Psoas muscle (tissue), 8 donors: ENCODE measurements at places on chromosomes 5 and 9.
A peak's percentile ranks its signal among the peaks of the same experiment; 100 is the strongest.

- no peak for DNase-seq
These were observed 159.8 kb upstream of the LHFPL2 start for GRCh38 chr5:78808380-78808779.

GRCh38 chr5:7717691-7718090 is 133.2 kb downstream of the CFAP90 start:
- no peak for DNase-seq

GRCh38 chr9:123334639-123335038 is 21.4 kb upstream of the CRB2 start:
- no peak for DNase-seq

GRCh38 chr5:142150431-142150830 is 41.9 kb downstream of the NDFIP1 start:
- no peak for DNase-seq

DNA sequence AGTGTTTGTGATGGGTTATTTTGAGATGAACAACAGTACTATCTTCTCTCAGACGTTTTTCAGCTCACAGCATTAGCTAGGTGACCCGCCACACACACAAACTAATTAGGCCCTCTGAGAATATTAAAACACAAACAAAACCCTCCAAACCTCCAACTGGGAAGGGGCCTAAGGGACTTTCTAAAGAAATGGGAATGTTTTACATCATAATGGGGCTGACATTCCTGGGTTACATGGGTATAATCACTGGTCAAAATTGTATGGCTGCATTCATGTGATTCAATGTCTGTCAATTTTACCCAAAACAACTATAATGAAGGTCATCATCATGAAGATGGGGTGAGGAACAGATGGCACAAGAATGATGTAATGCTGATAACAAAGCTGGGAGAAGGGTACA is 59.6 kb downstream of the SPTLC1 start:
- DNase-seq, result no peak

DNA sequence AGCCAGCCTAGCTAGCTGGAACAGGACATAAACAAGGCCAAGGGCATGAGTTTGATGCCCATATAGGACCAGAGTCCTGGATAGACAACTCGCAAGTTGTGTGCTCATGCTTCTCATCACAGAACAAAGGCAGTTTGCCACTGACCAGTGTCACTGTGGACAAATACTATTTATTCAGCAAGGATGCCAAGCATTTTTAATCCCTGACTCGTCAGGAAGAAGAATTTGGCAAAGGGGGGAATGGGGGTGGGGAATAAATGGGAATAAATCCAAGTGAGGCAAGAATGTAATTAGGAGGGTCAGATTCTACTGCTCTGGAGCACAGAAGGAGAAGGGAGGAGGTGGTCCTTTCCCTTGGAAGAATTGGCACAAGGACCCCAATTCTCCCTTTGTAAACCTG is 46.8 kb upstream of the ANKRD55 start:
- DNase-seq, result no peak

DNA sequence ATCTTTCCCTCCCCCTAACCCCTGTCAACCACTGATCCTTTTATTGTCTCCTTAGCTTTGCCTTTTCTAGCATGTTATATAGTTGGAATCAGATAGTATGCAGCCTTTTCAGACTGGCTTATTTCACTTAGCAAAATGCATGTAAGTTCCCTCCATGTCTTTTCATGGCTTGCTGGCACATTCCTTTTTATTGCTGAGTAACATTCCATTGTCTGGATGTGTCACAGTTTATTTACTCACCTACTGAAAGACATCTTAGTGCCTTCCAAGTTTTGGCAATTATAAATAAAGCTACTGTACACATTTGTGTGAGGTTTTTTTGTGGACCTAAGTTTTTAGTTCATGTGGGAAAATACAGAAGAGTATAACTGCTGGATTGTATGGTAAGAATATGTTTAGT is 230.1 kb downstream of the PBX3 start:
- DNase-seq, result no peak

- DNase-seq, result no peak
These were observed 60.8 kb downstream of the FOXD1 start for GRCh38 chr5:73387601-73388305.

GRCh38 chr5:27962198-27962597 is 923.8 kb upstream of the CDH9 start:
- no peak for DNase-seq

- DNase-seq, result peak; percentile 71
These were observed 1.2 kb upstream of the MEGF9 start for GRCh38 chr9:120715389-120715924.

- no peak for DNase-seq
These were observed 102.6 kb downstream of the ADAMTS2 start for GRCh38 chr5:179242676-179243075.

GRCh38 chr5:38596981-38597380 is 40.5 kb upstream of the LIFR start:
- DNase-seq, result no peak

DNA sequence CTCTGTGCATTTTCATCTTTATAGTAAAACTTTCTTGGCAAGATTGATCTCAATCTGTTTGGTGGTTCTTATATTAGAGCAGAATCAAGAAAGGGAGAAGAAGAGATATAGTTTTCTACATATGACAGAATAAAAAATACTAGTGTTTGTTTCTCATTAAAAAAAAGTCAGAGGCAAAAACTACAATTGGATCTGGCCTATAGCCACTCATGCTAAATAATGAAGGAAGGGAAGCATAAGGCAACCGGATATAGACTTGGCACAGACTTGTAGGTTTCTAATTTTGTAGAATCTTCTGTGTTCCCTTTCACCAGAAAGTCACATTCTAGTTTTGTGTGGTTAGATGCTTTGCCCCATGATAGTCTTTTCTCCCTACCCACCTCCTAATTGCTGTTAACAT is 306.2 kb downstream of the PIK3R1 start:
- no peak for DNase-seq

GRCh38 chr5:57383093-57383861 is 99.3 kb downstream of the ACTBL2 start:
- DNase-seq, result no peak

GRCh38 chr5:2738700-2739359 is 12.6 kb downstream of the IRX2 start:
- DNase-seq, result no peak

DNA sequence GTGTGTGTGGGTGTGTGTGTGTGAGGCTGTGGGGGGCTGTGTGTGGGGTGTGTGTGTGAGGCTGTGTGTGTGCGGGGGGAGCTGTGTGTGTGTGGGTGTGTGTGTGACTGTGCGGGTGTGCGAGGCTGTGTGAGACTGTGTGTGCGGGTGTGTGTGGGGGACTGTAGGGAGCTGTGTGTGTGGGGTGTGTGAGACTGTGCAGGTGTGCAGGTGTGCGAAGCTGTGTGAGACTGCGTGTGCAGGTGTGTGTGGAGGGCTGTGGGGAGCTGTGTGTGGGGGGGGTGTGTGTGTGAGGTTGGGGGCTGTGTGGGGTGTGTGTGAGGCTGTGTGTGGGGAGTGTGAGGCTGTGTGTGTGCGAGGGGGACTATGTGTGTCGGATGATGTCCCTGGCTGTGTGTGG is 23.2 kb downstream of the AHRR start:
- no peak for DNase-seq

- DNase-seq, result peak; percentile 77
These were observed 14.9 kb upstream of the WNT8A start for GRCh38 chr5:138068742-138069600.

- no peak for DNase-seq
These were observed 144.4 kb downstream of the BNC2 start for GRCh38 chr9:16726029-16726428.

DNA sequence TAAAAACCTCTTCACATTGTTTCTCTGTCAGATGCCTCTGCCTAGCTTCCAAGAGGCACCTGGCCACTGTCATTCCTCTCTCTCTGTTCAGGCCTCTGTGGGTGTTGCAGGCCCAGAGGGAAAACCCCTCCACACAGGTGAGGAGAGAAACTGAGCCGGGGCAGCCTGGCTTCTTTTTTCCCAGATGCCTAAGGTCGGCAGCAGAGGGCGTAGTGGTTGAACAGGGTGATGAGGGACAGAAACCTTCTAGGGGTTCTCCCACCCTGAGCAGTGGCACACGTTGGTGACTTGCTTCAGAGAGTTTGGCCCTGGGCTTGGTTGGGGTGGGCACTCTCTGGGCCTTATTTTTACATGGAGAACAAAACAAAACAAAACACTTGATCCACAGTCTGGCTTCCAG is 12.2 kb downstream of the IL9 start:
- no peak for DNase-seq

DNA sequence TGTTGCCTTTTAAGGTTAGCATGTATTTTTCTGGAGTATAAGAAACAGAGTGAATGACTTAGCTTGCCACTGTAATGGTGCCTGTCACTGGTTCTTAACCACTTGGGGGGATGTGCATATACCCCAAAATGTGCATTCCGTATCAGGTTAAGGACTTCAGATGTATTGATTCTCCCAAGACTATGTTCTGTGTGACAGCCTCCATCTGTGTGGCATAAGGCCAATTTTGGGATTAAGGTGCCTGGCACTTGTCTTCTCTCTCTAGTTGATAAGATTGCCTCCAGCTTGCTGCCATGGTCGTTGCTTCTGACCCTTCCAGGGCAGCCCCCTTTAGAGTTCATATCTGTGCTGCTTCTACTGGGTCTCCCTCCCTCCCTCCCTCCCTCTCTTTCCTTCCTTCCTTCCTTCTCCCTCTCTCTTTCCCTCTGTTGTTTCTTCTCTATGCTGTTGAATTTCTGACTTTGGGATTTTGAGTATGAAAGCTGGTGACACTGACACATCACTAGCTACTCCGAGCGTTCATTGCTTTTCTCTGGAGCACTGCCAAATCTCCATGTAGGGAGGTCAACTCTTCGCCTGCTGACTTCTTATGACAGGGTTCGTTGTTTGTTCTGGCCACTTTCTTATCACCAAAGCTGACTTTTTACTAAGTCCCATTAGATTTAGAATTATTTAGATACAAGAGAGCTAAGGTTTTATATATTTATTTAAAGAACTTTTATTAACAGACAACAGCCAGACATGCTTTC is 31.0 kb downstream of the TNFAIP8 start:
- no peak for DNase-seq

DNA sequence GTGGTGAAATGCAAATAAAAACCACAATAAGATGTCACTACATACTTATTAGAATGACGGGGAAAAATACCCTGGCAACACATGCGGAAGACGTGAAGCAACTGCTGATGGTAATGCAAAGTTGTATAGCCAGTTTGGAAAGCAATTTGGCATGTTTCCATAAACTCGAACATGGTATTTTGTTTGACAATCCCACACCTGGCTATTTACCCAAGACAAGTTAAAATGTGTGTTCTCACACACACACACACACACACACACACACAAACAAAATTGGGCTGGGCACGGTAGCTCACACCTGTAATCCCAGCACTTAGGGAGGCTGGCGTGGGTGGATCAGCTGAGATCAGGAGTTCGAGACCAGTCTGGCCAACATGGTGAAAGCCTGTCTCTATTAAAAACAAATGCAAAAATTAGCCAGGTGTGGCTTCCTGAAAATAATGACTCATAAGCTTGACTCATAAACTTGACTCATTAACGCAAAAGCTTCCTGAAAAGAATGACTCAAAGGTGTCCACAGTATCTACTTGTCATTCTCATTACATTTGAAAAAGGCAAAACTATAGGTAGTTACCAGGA is 456.5 kb downstream of the CDH18 start:
- DNase-seq, result no peak

GRCh38 chr9:13001989-13002580 is 227.3 kb downstream of the LURAP1L start:
- DNase-seq, result no peak

- DNase-seq, result no peak
These were observed 1139.1 kb upstream of the SEMA6A start for GRCh38 chr5:117713585-117714198.

- DNase-seq, result no peak
These were observed 29.0 kb downstream of the HK3 start for GRCh38 chr5:176870110-176870591.

DNA sequence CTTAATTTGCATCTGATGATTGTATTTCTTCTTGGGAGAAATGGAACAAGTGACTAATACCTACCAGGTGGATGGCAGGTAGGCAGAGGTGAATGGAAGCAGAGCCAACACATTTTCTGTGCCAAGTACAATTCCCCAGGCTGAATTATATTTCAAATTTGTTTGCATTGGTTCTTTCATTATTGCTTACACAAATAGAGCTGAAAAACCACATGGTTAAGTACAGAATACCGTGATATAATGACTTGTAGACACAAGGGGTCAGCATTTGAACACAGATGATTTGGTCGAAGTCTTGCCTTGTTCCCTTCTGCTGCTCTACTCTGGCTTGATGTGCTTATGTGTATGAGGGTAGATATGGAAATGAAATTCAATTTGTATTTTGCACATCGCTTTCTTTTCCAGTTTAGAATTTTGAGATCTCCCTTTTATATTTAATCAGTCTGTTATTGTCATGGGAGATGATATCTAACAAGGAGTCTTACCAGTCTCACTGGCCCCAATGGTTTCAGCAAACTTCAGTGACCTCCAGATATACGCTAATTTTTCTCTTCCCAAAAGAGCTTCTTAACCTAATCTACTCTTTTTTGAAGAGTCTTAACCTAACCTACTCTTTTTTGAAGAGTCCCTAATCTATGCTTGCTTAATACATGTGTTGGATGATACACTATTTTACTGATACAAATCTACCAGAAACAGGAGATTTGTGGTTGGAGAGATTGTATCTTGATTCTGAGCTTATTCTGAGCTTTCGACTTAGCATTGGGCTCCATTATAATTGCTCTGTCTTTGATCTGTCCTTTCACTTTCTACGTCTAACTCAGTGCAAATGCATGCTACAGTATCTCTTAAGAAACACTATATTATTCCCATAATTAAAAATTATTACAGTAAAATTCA is 88.1 kb downstream of the PCSK1 start:
- no peak for DNase-seq
